ENCODE measurements at places on chromosomes 6 and 20. TPM values are rescaled to one million over a fixed set of nuclear protein-coding genes. Genes with fewer than 3 reads are reported as not detected.
A peak's percentile ranks its signal among the peaks of the same experiment; 100 is the strongest.

DNA sequence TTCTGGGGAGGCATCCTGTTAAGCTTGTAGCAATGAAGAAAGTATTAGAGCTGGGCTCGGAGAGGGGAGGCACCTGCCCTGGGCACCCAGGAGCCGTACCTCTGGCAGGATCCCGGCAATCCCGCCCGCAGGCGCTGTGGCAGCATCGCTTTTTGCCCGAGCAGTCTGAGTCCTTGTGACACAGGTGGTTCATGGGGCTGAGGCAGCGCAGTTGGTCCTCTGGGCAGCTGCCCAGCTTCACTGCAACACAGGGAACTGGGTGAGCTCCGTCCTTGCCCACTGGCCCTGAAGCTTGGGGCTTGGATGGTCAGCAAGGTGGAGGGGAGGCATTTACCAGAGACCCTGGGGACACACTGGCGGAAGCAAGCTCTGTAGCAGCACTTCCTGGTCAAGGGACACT is 4.7 kb downstream of the WFDC5 start:
- DNase-seq: no peak

DNA sequence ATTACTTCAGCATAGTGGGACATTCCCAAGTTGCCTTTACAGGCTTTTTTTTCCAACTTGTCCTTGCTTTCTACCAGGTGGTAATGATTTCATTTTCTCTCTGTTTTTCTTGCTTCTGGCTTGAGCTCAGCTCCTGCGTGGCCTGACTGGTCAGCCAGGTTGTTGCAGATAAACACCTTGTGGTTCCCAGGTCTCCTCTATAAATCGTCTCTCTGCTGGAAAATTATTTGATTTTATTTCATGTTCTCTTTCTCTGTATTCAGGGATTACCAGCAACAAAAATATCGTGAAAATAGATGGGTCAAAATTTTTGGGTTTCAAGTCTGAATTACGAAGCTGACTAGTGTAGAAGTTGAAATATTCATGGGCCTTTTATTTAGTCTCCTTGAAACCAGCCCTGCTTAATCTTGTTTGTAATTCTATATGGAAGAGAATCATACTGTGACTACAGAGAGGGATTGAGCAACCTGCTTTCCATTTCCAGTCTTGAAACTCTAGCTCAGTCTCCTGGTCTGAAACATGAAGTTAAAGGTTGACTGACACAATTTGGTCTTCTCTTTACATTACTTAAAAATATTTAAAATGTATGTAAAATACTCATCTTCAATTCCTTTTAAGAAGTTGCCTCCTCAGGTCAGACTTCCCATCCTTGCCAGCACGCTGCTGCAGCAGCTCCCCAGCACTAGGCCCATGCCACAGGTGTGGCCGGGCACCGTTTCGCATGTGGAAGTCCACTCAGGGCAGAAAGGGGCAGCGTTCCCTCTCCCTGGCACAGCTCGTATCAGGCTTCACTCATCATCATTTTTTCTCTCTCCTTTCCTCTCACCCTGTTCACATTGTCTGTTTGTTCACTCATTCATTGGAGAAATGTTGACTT is 7.1 kb downstream of the DUSP22 start:
- DNase-seq: no peak

GRCh38 chr6:72850040-72850439 is 228.2 kb downstream of the KCNQ5 start:
- DNase-seq: no peak

DNA sequence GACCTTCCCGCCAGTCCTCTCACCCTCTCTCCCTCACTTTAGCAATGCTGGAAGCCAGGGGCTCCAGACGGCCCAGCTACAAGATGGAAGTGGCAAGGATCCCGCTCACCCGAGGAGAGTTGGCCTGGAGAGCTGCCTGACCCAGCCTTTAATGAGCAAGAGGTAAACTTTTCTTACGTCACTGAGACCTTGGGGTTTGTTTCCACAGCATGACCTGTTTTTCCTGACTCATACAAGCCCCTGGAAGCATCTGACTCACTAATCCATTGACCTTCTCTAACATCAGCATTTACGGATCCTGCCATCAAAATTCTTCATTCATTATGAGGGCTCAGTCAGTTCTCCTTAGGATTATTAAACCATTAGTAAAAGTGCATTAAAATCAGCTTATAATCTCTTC is 120.4 kb downstream of the MYLK4 start:
- DNase-seq: peak; percentile 21

DNA sequence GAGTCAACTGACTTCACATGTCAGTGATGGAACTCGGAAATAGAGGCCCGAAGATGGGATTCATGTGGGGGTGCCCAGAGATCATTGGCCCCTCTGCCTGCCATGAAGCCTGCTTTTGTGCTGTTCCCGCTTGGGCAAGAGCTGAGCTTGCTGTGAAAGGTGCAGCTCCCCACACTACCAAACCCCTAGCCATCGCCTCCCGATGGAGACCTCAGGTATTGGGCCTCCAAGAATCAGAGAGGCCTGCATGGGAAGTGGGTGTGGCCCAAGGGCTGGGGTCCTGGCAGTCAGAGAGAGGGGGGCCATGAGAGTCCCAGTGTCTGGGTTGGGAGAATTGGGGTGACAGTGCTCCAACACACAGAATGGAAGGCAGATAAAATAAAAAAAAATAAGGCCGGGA is 160.9 kb downstream of the SOD2 start:
- DNase-seq: no peak

- no peak for DNase-seq
These were observed 18.2 kb downstream of the AKAP12 start for GRCh38 chr6:151257985-151258445.

TENT5A gene
- total RNA-seq: 9.6 TPM

FITM2 gene
- 6.3 TPM for total RNA-seq

Data from dermis microvascular lymphatic vessel endothelial cell (primary cell).